H7 (cell line): ENCODE measurements at places on chromosomes 11 and 22. TPM values are rescaled to one million over a fixed set of nuclear protein-coding genes. Genes with fewer than 3 reads are reported as not detected.

Gene KRTAP5-5
- not detected in 2 replicates for total RNA-seq

Gene FOLR3
- not detected in 2 replicates for total RNA-seq

Gene PDGFD
- total RNA-seq: 2.4 and 4.0 TPM in 2 replicates

Gene HORMAD2
- total RNA-seq: not detected in 2 replicates

Gene KCNK4
- total RNA-seq: not detected in 2 replicates

- DNase-seq: no peak
Measured at GRCh38 chr22:49760280-49760629, 67.4 kb downstream of the BRD1 start.

DNA sequence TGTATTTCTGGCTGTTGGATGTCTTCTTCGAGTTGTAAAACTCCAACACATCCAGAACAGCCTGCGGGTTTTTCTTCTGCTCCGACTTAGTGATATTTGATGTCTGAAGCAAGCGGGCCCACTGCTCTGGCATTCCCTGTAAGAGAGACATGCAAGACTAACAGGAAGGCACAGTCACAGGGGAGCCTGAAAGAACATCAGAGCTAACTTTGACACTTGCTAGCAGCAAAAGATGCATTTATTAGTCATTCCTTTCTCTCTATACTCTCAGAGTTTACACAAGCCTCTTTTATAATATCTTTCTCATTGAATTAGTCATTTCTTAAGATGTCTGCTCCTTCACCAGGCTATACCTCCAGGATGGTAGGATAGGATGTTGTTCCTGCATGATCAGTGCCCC lies 77.8 kb upstream of the GDPD4 start:
- no peak for DNase-seq

DNA sequence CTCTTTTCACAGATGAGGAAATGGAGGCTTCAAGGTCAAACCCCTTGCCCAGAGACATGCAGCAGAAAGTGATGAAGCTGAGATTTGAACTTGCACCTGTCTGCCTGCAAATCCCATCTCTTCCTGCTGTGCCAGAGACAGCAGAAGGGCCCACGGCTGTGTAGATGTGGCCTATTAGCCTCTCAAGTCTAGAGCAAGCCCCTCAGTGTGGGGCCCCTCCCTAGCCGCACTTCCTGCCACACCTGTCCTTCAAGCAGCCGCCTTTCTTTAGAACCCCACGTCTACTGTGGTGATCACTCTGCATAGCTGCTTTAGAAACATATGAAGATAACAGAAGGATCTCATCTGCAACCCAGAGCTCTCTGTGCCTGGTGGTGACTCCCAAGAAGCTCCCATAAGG lies 41.2 kb upstream of the JAM3 start:
- DNase-seq: no peak

GRCh38 chr22:26586556-26587325 lies 3.2 kb downstream of the TPST2 start:
- no peak for DNase-seq

GRCh38 chr22:49561338-49561737 lies 266.3 kb downstream of the BRD1 start:
- peak; percentile 8 for DNase-seq

- no peak for DNase-seq
Measured at GRCh38 chr22:39480557-39480956, 21.5 kb upstream of the MIEF1 start.

DNA sequence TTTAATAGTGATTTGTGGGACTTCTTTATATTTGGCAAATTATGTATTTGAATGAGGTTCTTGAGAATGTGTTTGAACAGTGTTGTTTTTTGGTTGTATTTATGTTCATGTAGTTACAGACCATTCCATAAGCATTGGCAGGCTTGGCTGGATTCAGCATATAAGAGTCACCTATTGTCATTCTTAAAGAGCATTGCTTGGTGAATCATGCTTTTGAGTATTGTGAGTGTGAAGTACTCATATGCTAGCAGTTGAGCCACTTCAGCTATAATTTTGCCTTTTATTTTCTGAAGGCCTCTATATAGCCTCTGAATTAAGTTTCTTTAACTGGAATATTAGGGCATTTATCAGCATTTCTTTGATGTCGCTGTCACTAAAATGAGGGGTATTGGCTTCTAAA lies 110.0 kb upstream of the GAL start:
- DNase-seq: no peak

DNA sequence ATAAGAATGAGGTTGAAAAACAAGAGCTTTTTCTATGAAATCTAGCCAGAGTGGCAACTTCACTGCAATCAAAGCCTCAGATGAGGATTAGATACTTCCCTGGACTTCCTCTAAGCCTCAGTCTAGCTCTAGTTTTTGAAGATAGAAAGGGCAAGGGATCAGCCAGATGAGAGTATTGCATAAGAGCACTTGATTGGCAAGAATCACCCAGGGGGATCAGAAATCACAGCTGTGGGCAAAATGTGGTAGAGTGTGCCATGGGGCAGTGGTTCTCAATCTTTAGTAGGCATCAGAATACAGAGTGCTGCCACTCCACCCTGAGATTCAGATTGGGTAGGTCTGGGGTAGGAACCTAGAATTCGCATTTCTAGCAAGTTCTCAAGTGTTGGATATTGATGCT lies 82.4 kb downstream of the EXT2 start:
- DNase-seq: no peak

DNA sequence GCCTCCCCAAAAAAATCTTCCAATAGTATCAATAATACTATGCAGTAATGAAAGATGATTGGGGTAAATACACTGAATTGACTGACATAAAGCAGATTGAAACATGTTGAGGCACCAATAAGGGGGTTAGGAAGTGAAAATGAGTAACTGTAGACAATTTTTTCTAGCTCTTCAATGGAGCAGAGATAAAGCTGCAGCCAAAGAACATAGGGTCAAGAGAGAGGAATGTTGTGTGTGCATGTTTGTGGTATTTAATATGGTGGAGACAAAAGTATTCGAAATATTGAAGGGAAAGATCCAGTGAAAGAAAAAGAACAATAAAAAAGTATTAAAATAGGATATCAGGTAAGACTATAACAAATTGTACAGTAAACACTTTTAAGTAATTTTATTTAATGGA lies 450.0 kb upstream of the CCDC179 start:
- DNase-seq: no peak

DNA sequence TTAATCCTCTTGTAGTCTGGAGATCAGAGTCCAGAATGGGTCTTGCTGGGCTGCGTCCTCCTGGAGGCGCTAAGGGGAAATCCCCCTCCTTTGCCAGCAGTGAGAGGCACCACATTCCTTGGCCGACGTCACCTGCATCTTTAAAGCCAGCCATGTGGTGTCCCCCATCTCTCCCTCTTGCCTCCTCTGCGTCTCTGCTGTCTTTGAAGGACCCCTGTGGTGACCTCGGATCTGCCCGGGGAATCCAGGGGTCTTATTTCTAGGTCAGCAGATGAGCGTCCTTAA lies 27.2 kb upstream of the PARVB start:
- peak; percentile 88 for DNase-seq

GRCh38 chr11:1472180-1473005 lies 14.2 kb downstream of the MOB2 start:
- DNase-seq: no peak
